Foreskin fibroblast (primary cell): ENCODE measurements at places on chromosomes 11 and 22.

DNA sequence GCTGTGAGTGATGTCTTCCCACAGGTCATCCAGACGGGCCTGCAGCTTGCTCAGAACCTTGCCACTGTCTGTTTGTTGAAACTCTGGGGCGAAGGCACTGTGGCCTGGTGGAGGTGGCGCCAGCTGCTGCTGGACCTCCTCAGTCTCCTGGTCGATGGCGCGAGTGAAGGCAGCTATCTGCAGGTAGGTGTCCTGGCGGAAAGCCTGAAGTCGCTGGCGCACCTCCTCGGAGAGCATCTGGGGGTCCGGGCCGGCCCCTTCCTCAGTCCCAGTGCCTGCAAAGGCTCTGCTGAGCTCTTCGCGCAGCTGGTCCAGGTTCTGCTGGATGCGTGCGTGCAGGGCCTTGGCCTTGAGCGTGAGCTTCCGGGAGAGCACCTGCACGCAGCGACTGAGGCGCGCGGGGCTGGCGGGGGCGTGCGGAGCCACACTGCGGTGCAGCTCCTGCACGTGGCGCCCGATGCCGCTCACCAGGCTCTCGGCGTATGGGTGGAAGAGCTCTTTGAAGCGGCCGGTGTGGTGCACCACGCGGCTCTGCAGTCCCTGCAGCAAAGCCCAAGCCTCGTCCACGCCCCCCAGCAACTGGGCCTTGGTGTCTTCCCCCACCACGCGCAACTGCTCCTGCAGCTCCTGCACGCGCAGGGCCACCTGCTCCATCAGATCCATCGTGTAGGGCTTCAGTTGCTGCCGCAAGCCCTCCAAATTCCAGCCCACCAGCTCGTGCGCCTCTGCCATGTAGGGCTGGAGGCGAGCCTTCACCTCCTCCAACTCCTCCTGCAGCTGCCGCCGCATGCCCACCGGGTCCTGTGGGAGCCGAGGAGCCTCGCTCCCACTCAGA lies 1.3 kb downstream of the APOA5 start:
- no peak for DNase-seq

- no peak for DNase-seq
Observed at GRCh38 chr22:41431656-41432055, 14.9 kb downstream of the TOB2 start.

DNA sequence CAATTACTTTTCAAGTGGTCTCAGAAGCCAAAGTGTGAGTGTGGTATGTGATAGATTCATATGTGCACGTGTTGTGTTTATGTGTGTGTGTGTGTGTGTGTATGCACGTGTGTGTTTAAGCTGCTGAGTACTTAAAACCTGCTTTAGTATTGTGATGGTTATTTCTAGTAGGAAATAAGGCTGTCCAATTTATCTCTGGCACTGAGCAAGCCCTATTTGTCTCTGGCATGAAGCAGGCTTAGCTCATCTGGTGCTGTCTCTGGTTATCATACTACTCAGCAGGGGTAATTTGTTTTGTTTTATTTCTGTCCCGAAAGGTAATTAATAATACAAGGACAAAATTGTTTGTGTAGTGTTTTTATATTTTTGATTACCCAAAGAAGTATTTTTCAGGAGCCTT lies 333.7 kb downstream of the FAT3 start:
- no peak for DNase-seq

DNA sequence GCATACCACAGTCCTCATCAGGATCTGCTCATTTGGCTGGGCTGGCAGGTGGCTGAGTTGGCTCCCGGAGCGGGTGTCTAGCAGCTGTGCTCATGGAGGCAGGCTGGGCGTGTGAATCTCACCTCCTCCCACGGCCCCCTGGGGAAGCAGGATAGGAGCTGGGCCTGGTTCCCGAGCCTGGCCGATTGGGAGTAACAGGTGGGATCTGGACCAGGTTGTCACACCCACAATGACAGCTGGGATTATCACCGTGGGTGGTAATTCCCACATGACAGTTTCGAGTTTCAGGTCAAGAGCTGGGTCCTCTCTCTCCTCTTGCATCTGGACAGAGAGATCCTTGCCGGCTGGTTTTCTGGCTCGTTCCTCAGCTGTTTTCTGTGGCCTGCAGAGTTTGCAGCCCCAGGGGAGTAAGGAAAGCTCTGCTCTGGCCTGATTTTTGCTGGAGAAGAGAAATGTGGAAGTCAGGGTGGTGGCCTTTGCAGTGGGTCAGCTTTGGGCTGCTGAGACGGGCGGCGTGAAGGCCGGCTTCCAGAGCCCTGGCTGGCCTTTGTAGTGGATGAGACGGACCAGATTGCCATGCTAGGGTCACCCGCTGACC lies 57.0 kb downstream of the BCR start:
- peak; percentile 34 for DNase-seq

DNA sequence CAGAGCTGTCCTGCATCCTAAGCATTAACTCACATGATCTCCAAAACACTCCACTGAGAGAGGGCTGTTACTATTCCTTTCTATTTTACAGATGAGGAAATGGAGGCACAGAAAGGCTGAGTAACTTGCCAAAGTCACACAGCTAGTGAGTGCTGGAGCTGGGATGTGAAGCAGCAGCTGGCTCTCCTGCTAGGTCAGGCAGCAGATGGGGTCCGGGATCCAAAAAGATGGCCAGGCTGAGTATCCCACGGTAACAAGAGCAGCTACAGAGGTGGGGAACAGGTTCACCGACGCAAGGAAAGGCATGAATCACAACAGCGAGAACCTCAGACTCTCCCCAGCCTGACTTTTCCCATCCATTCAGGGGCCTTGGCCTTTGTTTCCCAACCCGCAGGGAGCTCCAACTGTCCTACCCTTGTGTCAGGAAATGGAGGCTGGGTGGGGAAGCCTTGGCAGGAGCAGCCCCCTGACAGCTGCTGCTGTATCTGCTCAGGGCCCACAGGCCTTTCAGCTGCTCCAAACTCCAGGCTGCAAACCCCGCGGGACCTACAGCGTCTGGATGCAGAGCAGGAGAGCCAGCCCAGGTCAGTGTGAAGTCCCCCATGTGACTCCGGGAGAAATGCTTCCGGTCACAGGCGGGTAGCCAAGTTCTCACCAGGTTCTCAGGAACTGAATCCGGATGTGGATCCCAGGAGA lies 29.5 kb downstream of the DKK3 start:
- peak; percentile 58 for DNase-seq

- DNase-seq: peak; percentile 74
Observed at GRCh38 chr11:63888170-63889086, 28.5 kb downstream of the RCOR2 start.

- no peak for DNase-seq
Observed at GRCh38 chr22:19505735-19506126, 18.5 kb downstream of the CLDN5 start.

- no peak for DNase-seq
Observed at GRCh38 chr11:129237880-129238638, 45.9 kb upstream of the ARHGAP32 start.

DNA sequence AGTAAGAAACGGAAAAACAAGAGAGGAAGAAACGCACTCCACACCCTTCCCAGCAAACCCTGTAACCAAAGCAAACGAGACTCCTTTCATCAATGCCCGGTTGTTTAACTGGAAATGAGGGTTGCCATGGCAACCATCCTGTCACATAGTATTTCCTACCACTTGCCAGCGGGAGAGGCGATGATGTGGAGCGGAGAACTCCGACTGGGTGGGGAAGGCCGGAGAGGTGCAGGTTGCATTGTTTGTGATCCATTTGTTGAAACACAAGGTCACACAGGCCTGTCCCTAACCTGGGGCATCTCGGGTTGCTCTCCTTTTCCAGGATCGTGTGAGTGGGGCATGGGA lies 609.9 kb downstream of the BUD13 start:
- DNase-seq: no peak

DNA sequence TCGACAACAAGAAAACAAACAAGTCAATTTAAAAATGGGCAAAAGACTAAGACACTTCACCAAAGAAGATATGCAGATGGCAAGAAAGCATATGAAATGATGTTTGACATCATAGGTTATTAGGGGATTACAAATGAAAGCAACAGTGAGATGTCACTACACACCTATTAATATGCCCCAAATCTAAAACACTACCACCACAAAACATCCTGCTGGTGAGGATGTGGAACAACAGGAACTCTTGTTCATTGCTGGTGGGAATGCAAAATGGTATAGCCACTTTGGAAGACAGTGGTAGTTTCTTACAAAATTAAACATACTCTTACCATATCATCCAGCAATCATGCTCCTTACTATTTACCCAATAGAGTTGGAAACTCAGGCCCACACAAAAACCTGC lies 29.0 kb downstream of the PRRG4 start:
- no peak for DNase-seq

DNA sequence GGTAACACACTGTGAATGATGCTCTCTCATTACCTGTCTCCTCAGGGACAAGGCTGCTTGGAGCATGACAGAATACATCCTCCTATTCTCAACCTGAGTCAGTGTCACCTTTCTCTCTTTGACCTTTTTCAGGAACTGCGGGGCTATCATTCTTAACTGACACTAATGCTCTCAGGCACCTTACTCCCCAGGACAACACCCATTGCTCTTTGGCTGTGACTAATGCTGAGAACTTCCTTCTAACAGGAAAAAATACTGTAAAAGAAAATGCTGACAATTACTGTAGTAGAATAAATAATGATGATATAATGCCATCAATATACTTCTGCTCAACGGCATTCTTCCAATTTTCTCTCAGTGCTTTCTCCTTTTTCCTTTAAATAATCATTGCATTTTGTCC lies 2082.7 kb upstream of the RAG2 start:
- DNase-seq: no peak

GRCh38 chr11:69837791-69838190 lies 18.6 kb upstream of the FGF3 start:
- DNase-seq: no peak

- DNase-seq: no peak
Observed at GRCh38 chr11:57353036-57353435, 14.9 kb downstream of the P2RX3 start.

- no peak for DNase-seq
Observed at GRCh38 chr11:73859671-73860070, 17.0 kb downstream of the COA4 start.

DNA sequence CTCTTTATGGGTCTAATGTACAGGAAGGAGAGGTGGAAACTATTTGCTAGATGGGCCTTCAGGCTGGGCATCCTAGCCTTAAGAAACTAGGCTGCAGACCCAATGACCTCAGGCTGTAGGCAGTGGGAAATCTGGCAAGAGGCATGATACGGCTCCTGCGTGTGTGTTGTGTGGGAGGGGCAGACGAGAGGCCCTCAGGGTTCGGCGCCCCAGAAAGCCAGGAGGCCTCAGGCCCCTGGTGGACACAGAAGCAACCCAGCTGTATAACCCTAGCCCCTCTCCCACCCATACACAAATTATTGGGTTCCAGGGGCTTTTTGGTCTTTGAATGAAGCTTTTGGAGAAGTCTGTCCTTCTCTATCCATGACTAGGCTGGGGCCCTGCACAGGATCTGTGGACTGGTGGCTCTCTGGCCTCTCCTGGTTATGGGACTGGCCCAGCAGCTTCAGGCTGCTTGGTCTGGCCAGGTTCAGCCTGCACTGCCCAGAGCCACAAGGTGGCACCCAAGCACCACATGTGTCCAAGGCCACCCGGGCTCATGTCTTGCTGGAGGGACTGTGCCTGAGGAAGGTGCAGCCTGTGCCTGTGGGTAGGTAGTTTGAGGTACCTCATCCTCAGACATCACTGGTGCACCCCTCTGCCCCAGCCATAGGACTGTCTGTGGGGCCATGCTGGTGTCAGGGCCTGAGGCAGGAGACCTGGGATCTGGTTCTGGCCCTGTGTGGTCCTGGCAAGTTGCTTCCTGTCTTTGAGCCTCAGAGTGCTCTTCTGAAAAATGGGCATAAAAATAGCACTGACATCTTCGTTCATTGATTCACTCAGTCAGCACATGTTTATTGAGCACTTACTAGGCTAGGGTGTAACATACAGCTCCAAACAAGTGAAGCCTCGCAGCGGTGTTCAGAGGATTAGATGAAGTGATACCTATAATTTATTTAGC lies 87.5 kb downstream of the RRM1 start:
- DNase-seq: peak; percentile 44

DNA sequence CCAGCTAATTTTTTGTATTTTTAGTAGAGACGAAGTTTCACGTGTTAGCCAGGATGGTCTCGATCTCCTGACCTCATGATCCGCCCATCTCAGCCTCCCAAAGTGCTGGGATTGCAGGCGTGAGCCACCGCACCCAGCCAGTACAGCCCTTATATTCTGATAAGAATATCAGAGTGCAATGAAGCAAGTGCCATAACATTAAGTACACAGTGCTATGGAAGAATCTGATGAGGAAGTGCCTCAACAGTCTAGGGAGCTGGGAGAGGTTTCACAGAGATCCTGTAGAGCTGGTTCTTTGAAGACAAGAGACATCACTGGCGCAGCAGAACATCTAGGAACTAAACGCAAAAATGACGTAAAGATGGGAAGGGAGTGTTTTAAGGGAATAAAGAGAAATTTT lies 2.1 kb downstream of the RTCB start:
- no peak for DNase-seq

DNA sequence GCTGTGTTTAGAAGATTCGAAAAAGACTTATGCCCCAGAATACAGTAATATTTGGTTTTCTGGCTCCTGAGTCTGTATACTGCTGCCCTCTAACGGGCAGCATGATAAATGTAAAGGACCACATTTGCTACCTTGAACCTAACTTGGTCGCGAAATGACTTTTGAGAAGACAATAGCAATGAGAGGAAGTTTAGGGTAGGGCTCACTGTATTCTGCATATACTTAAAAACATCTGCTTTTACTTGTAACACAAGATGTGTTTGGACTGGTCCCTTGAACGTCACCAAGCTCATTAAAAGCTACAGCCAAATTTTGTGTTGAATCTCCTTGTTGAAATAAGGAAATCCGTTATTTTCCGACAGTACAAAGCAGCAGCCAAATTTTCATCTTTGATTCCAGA lies 309.1 kb downstream of the SWAP70 start:
- peak; percentile 87 for DNase-seq

DNA sequence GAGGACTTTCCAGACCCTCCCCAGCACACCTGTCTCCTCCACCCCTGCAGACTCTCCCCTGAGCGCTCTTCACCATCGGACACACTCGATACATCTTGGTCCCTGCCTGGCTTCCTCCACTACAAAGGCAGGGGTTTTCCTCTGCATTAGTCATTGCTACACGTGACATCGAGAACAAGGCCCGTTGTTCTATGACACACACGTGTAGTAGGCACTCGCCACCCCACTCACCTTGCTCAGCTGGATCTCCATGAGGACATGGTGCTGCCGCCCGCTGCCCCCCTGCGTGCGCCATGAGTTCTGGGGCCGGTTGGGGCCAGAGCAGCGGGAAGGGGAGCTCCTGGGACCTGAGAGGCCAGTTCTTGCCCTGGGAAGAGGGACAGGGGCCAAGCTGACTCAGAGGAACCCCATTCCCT lies 16.7 kb downstream of the ATG2A start:
- DNase-seq: no peak

DNA sequence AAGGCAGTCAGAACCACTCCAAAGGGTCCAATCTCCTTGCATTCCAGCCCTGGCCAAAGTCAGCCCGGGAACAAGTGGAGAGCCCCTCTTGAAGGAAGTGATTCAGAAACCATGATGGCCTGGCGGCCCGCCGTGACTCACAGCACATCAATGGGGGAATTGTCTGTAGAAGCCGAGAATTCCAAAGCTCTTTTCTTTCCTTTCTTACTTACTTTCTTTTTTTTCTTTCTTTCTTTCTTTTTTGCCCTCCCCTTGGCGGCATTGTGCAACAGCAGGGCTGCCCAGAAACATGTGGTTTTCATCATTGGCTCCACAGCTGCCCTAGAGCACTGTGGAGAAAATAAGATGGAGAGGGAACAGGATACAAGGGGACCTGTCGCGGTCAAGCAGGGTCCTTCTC lies 140.2 kb upstream of the TIMP3 start:
- peak; percentile 86 for DNase-seq
